Activated CD4-positive, CD25-positive, alpha-beta regulatory T cell (primary cell): ENCODE measurements at places on chromosomes 16 and 17.
A peak's percentile ranks its signal among the peaks of the same experiment; 100 is the strongest.

- DNase-seq: no peak
These were observed 690 bp downstream of the RHOT1 start for GRCh38 chr17:32142857-32143526.

DNA sequence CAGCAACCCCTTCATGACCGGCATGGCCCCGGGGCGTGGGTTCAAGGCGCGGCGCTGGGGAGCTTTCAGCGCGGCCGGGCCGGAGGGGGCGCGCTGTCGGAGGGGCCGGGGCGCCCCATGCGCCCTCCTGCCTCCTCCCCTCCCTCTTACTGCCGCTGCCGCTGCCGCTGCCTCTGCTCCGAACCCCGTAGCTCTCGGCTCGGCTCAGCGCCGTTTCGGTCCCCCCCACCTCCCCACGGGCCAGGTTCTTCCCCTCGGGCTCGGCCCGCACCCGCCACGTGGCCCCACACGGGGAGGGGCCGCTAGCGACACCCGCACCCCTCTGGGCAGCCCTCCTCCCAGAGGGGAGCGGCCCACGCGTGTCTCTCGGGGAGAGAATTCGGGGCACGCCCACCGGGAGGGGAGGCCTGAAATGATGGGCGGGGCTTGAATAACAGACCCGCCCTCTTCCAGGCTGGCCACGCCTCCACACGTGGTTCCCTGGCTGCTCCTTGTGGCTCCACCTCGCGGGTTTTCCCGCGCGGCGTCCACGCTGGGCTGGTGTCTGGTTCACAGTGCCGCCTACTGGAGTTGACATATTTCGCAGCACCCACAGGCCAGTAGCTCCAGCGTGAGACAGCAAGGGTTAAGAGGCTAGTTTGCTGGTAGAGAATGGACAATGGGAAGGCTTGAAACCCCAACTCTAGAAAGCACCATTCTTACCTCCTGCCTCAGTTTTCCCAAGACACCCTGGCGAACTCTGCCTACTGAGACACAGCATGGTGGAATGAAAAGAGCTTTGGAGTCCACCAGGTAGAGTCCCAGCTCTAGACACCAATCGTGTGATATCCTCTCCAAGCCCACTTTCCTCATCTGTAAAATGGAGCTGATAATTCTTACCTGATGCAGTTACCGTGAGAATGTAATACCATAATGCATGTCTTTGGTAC lies at the start of gene KCNH4:
Gene KCNH4, minus strand, starts transcription at position 221 of the 929 bp plus-strand sequence. Its CDS starts 197 bp downstream, at position 24.
- peak; percentile 74 for DNase-seq

DNA sequence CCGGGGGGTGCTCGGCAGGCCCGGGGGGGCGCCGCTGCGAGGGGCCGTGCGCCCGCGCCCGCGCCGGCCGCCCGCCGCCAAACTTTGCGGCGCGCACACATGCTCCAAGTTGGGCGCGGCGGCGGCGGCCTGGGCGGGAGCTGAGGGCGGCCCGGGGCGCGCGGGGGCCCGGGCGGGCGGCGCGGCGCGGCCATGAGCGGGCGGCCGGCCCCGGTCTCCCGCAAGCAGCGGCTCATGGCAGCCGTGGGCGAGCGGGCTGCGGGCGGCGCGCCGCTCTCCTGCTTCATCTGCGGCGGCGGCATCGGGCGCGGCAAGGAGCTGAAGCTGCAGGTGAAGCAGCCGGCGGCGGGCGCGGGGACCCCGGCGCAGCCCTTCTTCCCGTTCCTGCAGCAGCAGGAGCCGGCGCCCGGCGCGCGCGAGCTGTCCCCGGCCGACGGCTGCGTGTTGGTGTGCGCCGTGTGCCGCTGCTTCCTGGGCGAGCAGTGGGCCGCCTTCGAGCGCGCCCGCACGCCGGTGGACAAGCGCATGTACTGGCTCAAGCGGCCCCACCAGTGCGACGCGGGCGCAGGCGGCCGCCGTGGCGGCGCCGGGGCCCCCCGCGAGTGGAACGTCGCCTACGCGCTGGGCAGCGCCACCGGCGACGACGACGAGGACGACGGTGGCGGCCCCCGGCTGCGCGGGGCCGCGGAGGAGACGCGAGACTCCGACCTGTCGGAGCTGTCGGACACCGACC lies 57.2 kb upstream of the CIBAR2 start:
- no peak for DNase-seq

- DNase-seq: no peak
These were observed 48.0 kb downstream of the PIPOX start for GRCh38 chr17:29090750-29091605.

- no peak for DNase-seq
These were observed 82.4 kb downstream of the GSG1L start for GRCh38 chr16:27980919-27981700.

- DNase-seq: no peak
These were observed 12.5 kb upstream of the TMIGD1 start for GRCh38 chr17:30346221-30346795.

DNA sequence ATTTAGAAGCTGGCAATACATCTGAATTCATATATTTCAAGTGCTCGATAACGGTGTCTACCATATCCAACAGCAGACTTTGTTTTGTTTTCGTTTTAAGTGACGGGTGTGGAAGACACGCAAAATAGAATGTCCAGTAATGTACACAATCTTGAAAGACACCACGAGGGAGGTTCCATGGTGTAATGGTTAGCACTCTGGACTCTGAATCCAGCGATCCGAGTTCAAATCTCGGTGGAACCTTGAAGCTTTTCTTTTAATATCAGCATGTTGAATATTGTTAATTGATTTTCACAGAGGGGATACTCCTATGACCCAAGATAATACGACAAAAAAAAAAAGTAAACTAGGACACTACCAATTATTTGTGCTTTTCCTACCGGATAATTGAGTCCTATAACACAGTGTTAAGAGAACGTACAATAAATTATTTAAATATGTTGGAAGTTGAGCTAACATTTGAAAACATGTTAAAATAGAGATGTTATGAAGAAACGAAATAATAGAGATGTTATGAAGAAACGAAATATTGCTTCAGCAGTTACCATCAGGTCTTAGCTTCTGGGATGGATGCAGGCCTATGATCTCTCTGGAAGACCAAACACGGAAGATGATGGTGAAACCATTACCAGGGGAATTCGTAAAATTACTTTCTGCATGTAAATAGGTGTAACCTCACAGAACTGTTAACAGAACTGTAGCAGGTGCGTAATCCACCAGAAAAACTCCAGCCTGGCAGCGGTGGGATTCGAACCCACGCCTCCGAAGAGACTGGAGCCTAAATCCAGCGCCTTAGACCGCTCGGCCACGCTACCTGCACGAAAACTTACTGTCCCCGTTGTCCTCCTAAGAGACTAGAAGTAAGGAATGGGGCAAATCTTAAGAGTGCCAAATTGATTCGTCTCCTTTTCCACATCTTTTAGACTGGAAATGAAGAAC lies 1.5 kb upstream of the ALOXE3 start:
- peak; percentile 89 for DNase-seq

GRCh38 chr16:48165961-48166578 lies 10.3 kb upstream of the ABCC12 start:
- DNase-seq: no peak

DNA sequence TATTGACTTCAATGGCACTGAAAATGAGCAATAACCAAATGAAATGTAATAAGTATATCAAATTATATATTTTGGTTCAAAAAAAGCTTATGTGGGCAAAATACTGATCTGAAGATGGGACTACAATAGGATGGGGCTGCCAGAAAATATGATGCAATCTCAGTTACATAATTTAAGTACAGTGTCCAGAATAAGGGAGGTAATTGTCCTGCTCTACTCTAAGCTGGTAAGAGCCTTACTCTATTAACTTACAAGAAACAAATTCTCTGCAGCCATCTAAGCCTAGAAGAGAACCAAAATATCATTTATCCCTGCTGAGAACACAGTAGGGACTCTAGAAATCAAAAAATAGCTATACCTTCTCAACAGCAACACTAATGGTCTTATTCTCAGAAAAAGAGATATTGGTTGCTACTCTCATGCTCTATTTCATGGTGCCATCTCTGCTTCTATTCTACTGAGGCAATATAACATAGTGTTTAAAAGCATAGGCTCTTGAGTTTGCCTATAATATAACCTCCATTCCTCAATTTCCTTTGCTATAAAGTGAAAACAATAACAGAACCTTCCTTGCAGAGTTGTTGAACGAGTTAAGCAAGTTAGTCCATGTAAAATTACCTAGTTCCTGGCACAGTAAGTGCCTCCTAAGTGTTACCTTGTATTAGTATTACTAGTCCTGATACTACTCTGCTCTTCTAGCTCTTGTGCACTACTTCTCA lies 19.9 kb downstream of the NQO1 start:
- no peak for DNase-seq

DNA sequence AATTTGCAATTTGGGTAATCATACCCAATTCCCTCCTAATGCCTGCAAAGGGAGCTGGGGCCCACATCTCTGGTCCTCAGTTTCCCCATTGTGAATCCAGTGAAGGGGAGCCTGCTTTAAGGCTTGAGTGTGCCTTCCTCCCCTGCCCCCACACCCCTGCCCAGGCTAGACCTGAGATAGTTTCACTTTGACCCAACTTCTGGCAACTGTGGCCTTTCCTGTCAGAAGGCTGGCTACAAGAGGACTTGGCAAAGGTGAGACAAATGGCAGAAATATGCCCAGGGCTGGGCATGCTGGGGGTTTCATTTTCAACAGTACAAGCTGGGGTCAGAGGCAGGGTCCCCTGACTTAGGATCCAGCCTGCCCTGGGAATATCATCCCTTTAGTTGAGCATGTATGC lies 10.0 kb downstream of the SOCS1 start:
- no peak for DNase-seq
